Stimulated activated CD8-positive, alpha-beta memory T cell treated with anti-CD3 and anti-CD28 coated beads, Interleukin-15, amount 100 ng/mL, for 4 hours (primary cell): ENCODE measurements at places on chromosomes 6 and 20.

GRCh38 chr6:135162678-135163439, 18.2 kb upstream of the MYB start:
- no peak for DNase-seq

DNA sequence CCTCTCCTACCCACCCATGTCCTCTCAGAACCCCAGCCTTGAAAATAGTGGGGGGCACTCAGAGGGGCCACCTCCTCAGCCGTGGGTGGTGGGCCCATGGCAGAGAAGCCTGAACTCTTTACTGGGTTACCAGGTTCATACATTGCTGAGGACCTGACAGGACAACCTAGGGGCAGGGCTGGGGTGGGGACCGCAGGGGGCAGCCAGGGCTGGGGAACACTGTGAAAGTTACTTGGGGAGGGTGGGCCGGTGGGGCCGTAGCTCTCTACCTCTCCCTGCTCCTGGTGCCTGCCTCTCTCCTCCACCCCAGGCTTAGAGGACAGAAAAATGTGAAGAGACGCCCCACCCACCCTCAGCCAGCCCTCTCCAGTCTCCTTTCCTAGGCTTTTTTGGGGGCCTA, 15.4 kb downstream of the MDFI start:
- no peak for DNase-seq

DNA sequence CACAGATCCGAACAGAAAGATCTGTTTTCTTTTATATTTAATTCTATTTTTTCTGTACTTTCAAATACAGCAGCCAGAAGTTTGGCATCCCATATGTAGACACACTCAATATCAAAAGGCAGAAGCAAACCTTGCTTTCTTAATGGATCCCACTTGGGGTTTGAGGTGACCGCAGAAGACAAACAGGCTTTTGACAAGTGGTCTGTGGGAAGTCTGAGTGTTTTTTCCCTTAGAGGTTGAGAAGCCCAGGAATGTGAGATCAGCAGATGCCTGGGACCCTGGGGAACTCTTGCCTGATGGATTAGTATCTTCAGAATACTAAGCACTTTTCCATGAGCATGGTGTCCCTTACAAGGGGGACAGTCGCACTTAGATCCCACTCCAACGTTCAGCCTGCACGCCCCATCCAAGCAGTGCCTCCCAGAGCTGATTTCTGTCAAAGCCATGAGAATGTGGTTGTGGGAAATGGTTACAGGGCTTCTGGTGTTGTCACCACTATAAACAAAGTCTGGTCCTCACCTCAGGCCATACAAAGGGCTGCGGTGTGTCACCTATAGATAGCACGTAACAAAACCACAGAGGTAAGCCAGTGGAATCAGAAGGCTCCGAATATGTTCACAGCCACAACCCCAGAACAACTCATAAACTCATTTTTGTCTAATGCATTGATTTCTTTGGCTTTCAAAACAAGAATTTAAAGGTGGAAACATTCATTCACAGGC, 12.7 kb downstream of the IL17F start:
- DNase-seq, result no peak

DNA sequence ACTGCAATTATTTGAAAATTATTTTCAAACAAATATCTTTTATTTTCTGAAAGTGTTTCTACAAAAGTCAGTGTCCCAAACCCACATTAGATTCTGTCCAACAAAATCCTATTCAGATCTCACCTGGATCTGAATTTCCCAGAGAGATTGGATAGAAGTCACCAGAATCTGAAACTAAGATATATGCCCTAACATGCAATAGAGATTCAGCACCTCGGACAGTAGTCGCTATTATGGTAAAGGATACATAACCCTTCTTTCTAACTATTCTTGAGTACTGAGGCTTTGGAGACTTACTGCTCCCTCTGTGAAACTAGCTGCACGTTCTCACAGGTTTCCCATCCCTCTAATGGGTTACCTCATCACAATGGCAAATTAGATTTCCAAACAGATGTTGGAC, 151.4 kb downstream of the ID4 start:
- no peak for DNase-seq

DNA sequence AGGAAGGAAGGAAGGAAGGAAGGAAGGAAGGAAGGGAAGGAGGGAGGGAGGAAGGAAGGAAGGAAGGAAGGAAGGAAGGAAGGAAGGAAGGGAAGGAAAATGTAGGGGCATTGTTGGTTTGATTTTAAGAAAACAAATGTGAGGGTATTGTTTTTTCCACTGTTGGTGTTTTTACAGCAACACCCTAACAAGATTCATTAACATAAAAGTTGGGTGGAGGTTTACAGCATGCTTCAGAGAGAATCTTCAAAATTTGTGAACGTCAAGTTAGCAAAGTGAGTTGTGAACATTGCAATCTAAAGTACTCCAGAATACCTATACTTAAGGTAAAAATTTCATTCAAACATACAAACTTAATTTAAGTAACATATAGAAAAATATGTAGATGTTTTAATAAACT, 200.2 kb upstream of the ID4 start:
- DNase-seq, result no peak

- DNase-seq, result no peak
Observed at GRCh38 chr6:118546880-118547218, 1.2 kb upstream of the PLN start.

- no peak for DNase-seq
Observed at GRCh38 chr6:124389127-124389526, 573.1 kb upstream of the RNF217 start.

- peak; percentile 30 for DNase-seq
Observed at GRCh38 chr6:32622545-32623401, 14.4 kb upstream of the HLA-DQA1 start.

DNA sequence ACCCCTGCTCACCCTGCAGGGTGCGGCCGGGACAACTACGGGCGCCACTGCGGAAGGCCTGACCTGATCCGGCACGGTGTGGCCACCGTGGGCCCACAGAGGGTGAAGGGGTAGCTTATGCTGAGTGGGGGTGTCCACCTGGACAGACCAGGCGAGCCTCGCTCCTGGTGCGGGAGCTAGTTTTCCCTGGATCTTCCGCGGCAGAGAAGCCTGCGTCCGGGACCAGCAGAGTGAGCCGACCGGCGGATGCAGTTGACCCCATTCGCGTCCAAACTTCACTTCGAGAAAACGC, 38.2 kb downstream of the NCR2 start:
- DNase-seq, result no peak

DNA sequence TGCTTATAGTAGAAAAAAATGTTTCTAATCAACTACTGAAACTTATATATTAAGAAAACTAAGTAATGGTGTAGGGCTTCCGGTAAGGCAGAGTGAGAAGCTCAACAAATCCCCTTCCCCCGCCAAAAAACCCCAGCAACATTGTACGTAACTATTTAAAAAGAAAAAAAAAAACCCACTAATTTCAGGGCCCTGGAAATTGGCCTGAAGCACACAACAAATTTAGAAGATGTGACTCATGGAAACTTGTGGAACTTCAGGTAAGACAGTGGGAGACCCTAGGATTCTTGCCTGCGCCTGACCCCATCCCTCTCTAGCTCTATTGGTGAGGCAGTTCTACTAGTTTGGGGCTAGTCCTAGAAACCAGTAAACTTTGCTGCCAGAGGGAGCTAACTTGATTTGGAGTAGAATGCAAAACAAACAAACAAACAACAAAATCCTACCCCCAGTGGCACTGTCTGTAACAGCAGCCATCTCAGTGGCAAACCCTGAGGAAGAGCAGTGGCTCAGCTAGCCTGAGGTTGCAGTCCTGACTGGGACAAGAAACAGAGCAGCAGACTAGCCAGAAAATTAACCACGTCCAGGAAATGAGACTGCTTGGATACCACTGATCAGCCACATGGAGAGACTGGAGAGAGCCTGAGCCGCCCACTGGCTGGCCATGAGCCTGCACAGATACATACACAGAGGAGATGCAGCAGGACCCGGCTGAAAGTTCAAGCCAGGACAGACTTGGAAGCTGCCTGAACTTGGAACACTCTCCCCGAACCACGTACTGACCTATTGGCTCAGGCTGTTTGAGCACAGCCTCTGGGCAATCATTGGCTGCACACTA, 135.1 kb downstream of the TBXT start:
- no peak for DNase-seq

DNA sequence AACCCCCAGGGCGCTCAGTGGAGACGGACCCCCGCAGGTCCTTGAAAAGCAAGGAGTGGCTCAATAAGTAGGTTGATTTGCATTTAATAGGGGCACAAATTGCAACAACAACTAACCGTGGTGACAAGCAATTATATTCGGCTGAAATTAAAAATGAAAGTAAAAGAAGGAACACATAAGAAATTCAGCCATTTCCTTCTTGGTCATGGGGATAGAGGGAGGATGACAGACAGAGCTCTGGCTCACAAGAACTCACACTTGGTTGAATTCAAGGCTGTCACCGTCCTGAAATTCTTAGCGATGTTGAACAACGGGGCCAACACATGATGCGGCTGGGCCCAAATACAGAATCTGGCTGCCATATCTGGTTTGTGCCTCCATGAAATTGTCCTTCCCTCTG, 129.0 kb downstream of the EDN3 start:
- DNase-seq, result no peak

DNA sequence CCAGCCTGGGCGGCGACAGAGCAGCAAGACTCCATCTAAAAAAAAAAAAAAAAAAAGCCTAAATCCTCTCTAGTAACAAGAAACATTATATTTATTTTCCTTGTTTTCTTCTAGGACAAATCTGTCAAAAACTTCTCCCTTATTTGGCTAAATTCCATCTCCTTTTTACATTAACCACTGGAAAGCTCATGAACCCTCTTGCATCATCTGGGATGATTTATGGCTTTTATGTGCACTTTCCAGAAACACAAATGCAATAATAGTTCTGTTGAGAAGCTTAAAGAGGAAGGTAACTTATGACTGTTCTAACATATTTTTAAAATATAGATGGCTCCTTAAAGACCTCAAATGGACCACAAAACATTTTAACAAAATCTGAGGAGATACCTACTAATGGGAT, 526.1 kb upstream of the SPTLC3 start:
- DNase-seq, result no peak

GRCh38 chr6:142443532-142443931, 141.7 kb downstream of the ADGRG6 start:
- no peak for DNase-seq

DNA sequence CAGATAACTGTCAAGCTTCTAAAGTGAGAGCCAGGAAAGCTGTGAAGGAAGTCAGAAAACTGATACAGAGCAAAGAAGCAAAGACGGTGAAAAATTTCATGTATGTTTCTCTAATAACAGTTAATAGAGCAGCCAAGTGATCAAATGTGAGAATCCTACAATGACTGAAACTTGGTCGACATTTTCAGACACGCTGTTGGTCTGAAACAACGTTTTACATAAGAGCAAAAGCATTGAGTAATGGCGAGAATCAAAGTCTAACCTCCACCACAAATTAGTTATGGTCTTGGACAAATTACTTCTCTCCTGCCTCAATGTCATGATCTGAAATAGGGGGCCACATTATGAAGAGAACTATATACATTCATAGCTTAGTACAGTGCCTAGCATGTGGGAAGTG, 3.3 kb downstream of the MKKS start:
- DNase-seq, result no peak
